ENCODE measurements at places on chromosomes 1 and 21. TPM values are rescaled to one million over a fixed set of nuclear protein-coding genes. Genes with fewer than 3 reads are reported as not detected.

DNA sequence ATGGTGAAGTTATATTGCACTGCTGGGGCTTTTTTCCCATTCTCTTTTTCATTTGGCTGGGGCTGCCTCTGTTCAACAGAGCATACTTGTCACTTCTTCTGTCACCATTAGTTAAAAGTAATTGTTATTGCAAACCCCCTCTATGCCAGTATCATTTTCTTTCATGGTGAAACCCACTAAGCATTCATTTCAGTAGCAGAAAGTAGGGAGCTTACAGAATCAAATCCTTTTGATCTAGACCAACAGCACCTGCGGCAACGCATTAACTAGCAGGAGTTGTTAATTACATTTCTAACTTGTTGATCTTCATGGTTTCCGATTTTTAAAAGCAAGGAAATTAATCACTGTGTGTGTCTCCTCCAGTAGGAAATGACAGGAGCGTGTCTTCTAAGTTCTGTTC is 15.0 kb downstream of the SMYD2 start:
- DNase-seq = no peak

GRCh38 chr1:68180441-68181164 is 51.7 kb downstream of the WLS start:
- no peak for DNase-seq

- DNase-seq = no peak
Measured at GRCh38 chr1:115164484-115164883, 75.2 kb upstream of the TSPAN2 start.

- no peak for DNase-seq
Measured at GRCh38 chr1:91791691-91792488, 94.1 kb downstream of the TGFBR3 start.

The AGL gene
- total RNA-seq = 34.3 TPM

DNA sequence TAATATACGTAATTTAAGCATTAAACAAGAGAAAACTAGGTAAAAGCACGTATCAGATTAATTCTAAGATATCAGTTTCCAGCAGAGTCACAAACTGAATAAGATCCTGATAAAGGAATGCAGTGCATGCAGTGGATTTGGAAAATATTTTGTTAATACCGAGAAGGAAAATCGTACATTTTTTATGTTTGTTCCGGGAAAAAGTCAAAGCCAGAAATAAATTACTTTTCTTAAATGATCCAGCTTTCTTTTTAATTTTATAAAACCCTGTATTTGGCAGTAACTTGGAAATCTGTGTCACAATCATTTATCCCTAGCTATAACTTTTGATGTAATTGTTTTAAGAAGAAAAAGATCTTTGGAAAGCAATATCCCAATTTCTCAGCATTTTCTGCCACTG is 955 bp downstream of the PALMD start:
- DNase-seq = no peak

GRCh38 chr1:25580927-25581326 is 35.7 kb upstream of the MAN1C1 start:
- no peak for DNase-seq

The SELENBP1 gene
- 9.2 TPM for total RNA-seq

DNA sequence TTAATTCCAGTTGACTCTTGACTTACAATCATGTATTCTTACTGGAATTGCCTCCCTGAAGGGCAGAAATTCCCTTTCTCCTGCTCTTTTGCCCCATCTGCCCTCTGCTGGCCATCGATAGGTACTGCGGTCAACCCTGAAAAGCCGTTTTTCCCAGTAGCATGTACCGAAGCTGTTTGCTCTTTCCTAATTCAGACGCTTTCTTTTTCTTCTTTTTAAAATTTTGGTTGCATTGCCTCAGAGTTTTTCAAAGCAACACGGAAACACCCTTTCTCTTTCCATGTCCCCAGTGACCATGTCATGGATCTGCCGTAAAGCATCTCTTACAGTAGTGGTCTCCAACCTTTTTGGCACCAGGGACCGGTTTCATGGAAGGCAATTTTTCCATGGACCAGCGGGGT is 164.2 kb upstream of the C1orf21 start:
- DNase-seq = no peak

DNA sequence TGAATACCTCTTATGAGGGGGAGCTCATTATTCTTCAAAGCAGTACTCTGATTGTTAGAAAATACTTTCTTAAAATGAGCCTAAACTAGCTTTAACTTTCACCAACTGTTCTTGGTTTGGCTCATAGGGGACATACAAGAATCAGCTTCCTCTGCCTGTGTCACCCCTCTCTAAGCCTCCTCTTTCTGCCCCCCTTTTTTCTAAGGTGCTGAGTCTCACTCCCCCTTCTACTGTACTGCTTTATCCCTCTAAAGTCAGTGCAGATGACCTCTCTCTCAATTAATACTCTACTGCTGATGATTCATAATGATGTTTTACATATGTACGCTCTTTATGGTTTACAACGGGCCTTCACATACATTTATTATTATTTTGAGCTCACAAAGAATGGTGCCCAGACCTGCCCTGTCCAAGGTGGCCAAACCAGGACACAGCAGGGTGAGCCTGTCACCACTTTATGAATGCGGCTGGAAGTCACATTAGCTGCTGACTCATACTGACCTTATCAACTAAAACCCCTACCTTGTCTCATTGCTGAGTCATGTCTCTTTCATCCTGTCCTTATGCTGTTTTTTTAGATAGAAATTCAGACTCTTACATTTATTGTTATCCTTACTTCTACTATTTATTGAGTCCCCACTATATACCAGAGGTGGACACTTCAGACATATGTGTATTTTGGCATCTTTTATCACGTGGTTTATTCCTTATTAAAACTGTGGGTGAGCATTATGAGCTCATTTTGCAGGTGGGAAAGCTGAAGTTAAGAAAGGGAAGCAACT is 126.9 kb downstream of the RNF220 start:
- no peak for DNase-seq

DNA sequence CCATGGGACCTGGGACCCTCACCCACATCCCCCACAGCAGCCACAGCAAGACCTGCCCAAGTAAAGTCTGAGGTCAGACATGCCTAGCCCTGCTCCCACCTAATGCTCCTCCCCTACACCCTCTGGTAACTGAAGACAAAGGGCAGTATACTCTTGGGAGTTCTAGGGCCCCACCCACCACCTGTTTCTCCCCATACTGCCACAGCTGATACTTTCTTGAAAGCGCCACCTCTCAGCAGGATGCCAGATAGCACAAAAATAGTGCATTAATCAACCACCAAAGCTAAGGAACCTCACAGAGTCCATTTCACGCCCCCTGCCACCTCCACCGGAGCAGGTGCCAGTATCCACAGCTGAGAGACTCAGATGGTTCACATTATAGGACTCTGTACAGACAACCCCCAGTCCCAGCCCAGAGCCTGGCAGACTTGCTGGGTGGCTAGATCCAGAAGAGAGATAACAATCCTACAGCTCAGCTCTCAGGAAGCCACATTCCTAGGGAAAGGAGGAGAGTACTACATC is 238.1 kb downstream of the LRRC40 start:
- DNase-seq = no peak

- DNase-seq = no peak
Measured at GRCh38 chr1:246595146-246595545, 28.9 kb downstream of the CNST start.

DNA sequence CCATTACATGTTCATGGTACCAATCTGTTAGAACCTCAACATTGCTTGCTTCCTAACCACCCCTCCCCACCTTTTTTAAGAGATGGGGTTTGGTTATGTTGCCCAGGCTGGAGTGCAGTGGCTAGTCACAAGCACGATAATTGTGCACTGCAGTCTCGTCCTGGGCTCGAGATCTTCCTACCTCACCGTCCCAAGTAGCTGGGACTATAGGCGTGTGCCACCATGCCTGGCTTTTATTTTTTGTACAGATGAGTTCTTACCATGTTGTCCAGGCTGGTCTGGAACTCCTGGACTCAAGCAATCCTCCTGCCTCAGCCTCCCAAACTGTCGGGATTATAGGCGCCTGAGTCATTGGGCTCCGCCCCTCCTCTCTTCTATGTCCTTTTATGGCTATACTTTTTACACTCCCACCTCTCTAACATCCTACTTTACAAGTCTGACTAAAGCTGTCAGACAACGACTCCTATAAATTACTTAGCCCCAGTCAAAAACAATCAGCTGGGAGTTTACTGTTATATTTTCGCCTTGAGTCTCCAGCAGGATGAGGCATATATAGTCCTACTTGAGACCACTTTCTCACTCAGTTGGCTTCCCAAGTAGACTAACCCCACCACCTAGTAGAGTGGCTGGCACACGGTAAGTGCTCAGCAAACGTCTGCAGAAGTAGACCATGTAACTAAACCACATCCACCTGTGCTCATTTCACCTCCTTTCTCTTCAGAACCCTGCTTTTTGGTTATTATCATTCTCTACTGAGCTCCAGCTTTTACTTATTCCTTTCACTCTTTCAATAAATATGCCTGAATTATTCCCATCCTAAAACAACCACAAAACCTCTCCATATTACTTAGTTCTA is 13.8 kb downstream of the ENSA start:
- DNase-seq = no peak

- DNase-seq = no peak
Measured at GRCh38 chr1:10697621-10698160, 98.8 kb downstream of the CASZ1 start.

Data from occipital lobe (tissue), 3 donors.